ENCODE measurements at places on chromosomes 4 and X.
A peak's percentile ranks its signal among the peaks of the same experiment; 100 is the strongest.

DNA sequence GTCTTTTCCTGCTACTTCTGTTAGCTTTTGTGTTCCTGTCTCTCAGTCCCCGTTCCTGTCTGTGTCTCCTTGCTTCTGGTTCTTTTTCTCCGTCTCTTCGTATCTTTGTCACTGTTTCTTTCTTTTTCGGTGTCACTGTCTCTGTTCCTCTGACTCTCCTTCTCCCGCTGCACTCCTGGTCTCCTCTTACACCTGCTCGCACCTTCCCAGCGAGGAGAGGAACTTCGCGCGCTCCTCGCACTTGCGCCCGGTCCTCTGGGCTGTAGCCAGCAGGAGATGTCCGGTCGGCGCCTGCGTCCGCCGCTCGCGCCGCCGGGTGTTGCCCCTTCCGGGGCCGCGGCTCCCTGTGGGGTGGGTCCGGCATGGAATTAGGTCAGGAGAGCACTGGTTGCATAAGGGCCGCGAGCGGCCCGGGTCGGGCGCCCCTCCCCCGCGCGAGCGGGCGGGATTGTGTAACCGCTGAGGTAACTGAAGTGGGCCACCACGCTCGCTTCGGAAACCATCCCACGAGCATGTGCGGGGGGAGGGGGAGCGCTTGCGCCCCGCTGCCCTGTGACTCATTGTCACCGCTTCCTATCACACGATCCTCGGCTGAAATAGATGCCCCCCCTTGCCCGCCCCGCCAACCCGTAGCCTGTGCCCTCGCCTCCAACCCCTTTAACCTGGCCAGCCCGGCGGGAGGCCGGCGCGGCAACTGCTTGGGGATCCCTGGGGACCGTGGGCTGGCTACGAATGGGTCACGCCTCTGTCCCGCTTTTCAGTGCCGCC lies 1.6 kb downstream of the LONRF3 start:
- DNase-seq: peak; percentile 74

DNA sequence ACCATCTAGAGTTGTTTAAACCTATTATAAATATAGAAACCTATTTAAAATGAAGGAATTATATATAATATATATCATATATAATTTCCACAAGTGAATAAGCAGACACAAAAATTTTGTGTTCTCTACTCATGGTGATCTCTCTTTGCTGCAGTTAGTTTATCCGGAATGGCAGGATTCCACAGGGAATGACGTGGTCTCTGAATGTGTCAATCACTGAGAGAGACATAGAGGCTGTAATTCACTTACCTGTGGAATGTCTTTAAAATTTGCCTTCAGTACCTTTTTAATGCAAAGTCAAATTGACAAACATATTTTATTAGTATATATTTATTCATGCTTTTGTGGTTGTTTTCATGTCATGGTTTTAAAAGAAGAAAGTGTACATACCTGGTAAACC lies 669.3 kb downstream of the NLGN4X start:
- no peak for DNase-seq

DNA sequence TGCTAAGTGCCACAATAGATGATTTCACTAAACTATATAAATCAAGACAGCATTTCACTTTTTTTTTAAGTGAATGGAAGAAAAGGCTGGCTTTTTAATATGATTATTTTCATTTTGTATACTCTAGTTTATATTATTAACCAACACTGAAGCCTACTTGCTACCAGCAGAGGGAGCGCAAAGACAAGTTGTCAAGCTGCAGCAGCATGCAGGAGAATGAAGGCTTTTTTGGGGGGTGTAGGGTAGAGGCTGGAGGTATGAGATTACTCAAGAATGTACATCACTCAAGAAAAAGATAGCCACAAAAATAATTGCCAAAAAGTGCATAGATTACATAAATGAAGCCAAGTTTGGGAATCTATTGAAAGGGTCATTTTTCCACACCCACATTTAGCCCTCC lies 519.5 kb downstream of the FGF13 start:
- DNase-seq: no peak

DNA sequence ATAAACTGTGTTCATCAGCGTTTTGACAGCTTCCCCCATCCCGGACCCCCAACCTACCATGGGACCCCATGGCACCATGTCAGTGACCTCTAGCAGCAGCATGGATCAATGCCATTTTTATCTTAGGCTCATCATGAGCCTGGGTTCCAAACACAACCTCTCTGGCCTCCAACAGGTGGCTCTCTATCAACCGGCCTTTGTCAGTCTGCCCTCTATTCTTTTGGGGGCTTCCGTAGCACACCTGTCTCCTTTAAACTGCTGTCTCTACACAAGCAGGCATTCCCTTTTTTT lies 721 bp upstream of the TMEM150C start:
- DNase-seq: no peak

- DNase-seq: no peak
Measured at GRCh38 chr4:153364061-153364460, 19.6 kb downstream of the MND1 start.

GRCh38 chr4:72977936-72978485 lies 91.5 kb downstream of the COX18 start:
- no peak for DNase-seq

DNA sequence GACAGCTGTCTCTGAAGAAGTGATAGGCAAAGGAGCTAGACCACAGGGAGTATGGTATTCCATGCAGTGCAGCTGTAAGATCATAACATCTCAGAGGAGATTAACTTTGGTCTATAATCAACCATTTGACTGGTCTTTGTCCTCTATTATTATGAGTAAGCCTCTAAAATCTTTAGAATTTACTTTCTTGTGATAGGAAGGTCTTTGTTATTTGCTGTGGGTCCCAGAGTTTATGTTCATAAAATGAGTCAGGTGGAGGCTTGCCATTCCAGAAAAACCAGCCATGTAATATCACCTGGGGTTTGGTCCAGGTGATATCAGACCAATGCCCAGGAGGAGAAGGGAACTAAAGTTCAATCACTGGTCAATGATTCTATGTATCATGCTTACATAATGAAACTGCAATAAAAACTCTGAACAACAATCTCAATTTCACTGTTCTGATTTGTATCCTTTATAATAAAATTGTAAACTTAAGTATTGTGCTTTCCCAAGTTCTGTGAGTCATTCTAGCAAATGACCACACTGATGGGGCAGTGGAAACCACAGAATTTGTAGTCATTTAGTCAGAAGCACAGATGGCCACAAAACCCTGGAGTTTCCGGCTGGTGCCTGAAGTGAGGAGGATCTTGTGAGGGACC lies 239.6 kb upstream of the TRAM1L1 start:
- DNase-seq: no peak

DNA sequence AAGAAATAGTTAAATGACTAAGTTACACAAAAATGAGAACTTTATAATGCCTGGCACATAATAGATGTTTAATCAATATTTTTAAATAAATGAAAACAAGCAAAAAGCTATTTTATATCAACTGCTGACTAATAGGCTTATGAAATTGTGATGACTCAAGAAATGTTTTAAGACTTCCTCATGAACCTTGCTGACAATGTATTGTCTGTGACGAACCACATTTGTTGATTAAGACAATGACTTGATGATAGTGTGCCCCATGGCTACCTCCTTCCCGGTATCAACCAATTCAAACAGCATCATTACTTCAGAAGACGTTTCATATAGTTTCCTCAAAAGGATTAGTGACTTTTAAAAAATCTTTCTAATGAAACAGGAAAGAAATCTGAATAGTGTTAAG lies 7.9 kb downstream of the CXCL6 start:
- no peak for DNase-seq

DNA sequence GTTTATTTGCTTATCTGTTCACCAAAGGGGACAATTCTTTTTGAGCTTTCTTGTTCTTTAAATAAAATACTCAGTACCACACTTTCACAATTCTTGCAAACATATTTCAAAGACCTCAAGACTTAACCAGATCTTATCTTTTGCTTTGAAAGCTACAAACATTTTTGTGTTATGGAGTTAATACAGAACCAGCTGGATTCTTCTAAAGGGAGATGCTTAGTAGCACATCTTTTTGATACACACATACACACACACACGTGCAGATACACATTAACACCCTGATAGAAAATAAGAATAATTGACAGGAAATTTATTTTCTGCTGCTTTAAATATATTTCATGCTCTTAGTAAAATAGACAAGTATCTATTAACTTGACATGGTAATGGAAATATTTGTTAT lies 379.1 kb downstream of the SH2D1A start:
- DNase-seq: no peak

- no peak for DNase-seq
Measured at GRCh38 chrX:46715530-46715929, 43.4 kb downstream of the SLC9A7 start.

DNA sequence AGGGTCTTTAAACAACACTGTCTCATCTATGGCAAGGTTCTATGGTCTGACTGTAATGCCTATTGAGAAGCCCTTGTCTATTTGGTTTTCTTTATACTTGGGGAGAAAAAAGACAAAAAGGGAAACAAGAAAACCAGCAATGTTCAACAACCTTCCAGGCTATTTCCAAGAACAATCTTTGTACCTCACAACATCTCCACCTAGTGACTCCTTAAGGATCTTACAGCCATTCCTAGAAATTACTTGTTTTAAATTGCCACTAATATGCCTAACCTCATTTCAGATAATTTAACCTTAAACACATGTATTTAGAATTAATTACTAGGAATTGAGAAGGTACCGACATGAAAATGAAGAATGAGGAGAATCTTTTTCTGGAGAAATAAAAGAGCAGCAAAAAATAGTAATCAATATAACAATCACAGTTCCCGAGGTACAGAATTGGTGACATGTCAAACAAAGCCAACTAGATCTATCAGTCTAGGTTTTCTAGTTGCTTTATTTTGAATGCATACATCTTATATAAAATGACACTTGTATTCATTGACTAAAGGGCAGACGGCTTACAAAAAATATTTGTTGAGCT lies 1.6 kb upstream of the RBM46 start:
- DNase-seq: no peak

- DNase-seq: no peak
Measured at GRCh38 chrX:22666441-22666840, 333.3 kb upstream of the DDX53 start.
